ENCODE measurements at places on chromosomes 13 and 19.

DNA sequence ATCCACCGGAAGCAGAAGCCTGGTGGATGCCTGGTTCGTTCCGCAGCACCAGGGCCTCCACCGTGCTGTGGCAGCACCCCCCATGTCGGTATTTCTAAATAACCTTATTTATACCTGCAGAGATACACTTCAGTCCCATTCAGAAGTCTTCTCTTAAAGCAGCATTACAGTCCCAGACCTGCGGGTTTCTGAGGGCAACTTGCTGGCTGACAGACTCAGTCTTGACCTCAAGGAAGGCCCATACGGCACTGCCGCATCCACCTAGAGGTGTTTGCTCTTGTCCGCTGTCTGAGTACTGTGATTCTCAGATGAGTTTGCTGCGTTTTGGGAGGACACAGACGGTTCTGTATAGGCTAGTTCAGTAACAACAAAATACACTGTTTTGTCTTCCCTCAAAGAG lies 16.9 kb upstream of the TEX29 start:
- no peak for DNase-seq

- DNase-seq: peak; percentile 82
These were observed 12.7 kb upstream of the PSMD8 start for GRCh38 chr19:38361633-38362075.

- no peak for DNase-seq
These were observed 6.5 kb downstream of the IZUMO4 start for GRCh38 chr19:2103045-2103707.

DNA sequence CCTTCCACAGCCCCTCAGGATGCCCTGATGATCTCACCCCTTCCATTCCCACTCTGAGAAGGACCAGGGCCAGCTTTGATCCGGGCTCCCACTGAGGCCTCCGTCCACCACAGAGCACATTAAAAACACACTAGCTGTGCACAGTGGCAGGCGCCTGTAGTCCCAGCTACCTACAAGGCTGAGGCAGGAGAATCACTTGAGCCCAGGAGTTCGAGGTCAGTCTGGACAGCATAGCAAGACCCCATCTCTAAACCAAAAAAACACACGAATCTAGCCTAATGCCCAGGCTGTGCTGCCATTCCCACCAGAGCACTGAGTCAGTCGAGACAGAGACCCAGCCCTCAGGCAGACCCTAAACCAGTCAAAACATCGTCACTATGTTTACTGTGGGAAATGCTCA lies 14.1 kb downstream of the RFX1 start:
- no peak for DNase-seq

- no peak for DNase-seq
These were observed 199.4 kb downstream of the USP12 start for GRCh38 chr13:26971990-26972887.

GRCh38 chr19:5121266-5122120 lies 152.6 kb downstream of the KDM4B start:
- DNase-seq: no peak

GRCh38 chr13:102869948-102870676 lies 24.3 kb downstream of the ERCC5 start:
- no peak for DNase-seq

DNA sequence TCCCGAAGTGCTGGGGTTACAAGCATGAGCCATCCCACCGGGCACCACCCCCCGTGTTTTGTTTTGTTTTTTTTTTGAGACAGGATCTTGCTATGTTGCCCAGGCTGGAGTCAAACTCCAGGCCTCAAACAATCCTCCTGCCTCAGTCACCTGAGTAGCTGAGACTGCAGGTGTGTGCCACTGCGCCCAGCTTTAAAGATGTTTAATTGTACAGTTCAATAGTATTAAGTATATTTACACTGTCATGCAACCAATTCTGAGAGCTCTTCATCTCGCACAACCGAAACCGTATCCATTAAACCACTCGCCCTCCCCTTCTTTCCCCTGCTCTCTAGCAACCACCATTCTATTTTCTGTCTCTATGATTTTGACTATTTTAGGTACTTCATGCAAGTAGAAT lies 15.6 kb downstream of the NUCB1 start:
- DNase-seq: no peak

- DNase-seq: no peak
These were observed 98.2 kb upstream of the SCEL start for GRCh38 chr13:77437267-77437666.

DNA sequence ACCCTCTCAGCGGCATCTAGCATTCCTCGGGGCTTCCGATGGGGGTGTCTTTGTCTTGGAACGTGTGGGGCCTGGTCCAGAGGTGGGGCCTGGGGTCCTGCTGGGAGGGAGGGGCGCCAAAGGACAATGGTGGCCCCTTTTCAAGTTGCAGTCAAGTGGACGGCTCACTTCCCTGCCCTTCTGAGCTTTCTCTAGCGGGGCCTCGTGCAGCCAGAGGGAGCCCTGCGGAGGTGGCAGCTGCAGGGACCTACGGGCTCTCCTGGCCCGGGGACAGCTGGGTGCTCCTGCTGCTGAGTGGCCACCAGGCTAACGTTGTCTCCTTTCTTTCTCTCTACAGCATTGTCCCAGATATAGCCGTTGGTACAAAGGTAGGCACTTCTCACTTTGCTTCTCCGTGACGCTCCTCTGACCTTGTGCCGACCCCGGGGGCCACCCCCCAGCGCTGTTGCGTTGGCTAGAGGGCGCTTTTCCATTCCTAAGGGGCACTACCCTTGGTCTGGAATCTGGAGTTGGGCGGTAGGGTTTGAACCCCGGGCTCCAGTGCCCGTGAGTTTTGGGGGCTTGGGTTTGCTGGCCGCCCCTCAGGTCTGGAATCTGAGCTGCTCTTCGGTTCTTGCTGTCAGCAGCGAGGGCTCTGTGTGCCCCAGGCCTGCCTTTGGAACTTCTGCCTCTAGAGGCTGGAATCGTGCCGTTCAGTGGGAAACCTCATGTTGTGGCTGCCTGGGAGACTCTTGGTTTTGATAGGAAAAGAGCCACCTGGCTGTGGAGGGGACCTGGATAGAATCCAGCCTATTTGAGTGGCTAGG lies 2.0 kb downstream of the PTBP1 start:
- no peak for DNase-seq

- DNase-seq: no peak
These were observed 11.1 kb downstream of the LYL1 start for GRCh38 chr19:13091400-13092157.

DNA sequence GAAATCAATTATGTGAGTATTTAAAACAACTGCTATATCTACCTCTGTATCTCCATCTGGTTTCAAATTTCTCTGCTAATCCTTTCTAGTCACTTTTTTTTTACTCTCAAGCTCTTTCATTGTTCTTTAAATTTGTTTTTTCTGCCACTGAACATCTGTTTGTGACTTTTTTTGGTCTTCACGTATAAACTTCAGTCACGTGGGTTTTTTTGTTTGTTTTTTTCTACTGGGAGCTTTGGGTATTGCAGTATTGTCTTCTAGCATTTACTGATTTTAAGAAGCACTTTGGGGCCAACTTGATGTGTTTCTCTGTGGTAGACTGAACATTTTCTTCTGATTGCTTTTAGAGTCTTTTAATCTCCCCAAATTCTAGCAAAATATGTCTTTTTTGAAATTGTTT lies 262.6 kb upstream of the RXFP2 start:
- DNase-seq: no peak

DNA sequence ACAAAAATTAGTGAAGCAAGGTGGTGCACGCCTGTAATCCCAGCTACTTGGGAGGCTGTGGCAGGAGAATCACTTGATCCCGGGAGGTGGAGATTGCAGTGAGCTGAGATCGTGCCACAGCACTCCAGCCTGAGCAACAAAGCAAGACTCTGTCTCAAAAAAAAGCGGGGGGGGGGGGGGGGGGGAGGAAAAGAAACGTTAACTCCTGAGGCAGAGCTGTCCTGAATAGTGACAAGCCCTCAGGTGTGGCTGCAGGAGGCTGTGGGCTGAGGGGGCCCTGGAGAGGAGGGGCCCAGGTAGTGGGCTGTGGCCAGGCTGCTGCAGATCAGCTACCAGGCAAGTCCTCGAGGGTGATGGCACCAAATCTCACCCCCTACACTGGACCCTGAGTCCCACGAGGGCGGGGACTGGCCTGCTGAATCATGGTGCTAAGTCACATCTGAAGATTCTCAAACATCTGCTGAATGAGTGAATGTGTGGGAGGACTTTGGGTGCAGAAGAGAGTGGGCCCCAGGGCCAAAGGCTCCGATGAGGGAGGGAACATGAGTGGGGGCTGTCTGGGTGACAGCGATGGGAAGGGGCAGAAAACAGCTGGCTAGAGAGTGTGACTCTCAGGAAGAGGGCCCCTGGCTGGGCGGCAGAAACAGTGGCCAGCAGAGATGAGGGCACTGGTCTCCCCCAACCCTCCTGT lies 24.6 kb upstream of the ATP1A3 start:
- no peak for DNase-seq

GRCh38 chr13:111315347-111315995 lies 5.0 kb upstream of the TEX29 start:
- DNase-seq: no peak

- DNase-seq: no peak
These were observed 625.3 kb upstream of the PRR20A start for GRCh38 chr13:56515441-56515840.

GRCh38 chr13:43984292-43984691 lies 104.6 kb downstream of the LACC1 start:
- no peak for DNase-seq

- DNase-seq: no peak
These were observed 49.1 kb upstream of the FLT1 start for GRCh38 chr13:28544026-28544425.

- no peak for DNase-seq
These were observed 112.3 kb downstream of the MIPEP start for GRCh38 chr13:23776698-23777574.

- no peak for DNase-seq
These were observed 1.6 kb downstream of the R3HDM4 start for GRCh38 chr19:911197-912033.

DNA sequence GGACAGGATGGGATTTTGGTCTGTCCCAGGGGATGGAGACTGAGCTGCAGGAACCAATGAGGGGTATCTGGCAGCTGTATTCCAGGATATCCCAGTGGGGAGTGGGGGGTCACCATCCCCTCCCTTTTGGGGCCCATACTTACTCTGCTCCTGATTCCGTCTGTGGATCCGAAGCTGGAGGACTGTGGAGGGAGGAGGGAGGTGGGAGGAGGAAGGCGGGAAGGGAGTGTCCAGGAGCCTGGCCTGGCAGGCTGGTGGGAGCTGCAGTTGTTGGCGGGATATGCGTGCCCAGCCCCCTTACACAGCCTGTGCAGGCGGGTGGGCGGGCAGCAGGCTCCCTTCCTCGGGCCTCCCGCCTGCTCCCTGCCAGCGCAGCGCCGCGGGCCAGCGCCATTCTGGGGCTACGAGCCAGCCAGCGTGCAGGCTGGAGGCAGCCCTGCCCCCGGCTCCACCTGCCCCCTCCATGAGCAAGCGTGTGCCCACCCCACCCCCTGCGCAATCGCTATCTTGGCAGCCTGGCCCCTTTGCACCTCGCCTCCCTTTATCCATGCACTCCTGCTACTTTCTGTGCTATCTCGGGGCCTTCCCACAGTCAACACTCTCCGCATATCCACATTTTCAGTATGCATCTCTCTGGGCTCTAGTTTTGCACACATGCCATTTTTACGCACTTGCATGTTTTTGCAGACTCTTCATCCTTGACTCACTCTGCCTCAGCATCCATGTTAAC lies 2.8 kb downstream of the MAMSTR start:
- no peak for DNase-seq

- no peak for DNase-seq
These were observed 1.5 kb upstream of the KLK11 start for GRCh38 chr19:51027873-51028272.

GRCh38 chr13:30043631-30043925 lies 193.2 kb upstream of the UBL3 start:
- no peak for DNase-seq

GRCh38 chr13:37202264-37202663 lies 96.8 kb upstream of the CSNK1A1L start:
- DNase-seq: no peak

DNA sequence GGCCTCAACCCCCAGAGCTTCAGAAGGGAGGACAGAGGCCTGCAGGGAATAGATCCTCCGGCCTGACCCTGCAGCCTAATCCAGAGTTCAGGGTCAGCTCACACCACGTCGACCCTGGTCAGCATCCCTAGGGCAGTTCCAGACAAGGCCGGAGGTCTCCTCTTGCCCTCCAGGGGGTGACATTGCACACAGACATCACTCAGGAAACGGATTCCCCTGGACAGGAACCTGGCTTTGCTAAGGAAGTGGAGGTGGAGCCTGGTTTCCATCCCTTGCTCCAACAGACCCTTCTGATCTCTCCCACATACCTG lies 969 bp upstream of the CEACAM5 start:
- no peak for DNase-seq

All from cardiac septum (tissue), 1 donor.